ENCODE measurements at places on chromosomes 2 and 18.
A peak's percentile ranks its signal among the peaks of the same experiment; 100 is the strongest.

DNA sequence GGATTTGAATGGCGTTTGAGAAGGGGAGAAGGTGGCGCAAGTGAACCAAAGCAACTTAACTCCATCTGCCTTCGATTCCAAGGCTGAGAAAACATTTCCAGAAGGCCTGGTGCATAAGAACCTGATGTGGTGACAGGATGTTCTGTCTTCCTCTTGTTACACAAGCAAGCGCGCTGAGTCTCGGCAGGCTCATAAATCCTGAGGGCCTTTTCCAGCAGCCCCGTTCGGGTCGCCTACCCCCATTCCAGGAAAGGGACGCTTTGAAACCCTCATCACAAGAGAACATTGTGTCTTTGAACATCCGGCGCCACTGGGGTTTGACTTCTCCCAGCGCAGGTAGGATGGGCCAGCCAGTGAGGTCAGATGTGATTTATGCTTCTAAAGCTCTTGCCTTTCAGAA lies 403.5 kb downstream of the SETBP1 start:
- DNase-seq: peak; percentile 51

GRCh38 chr2:160837416-160837815 lies 322.8 kb upstream of the TANK start:
- no peak for DNase-seq

DNA sequence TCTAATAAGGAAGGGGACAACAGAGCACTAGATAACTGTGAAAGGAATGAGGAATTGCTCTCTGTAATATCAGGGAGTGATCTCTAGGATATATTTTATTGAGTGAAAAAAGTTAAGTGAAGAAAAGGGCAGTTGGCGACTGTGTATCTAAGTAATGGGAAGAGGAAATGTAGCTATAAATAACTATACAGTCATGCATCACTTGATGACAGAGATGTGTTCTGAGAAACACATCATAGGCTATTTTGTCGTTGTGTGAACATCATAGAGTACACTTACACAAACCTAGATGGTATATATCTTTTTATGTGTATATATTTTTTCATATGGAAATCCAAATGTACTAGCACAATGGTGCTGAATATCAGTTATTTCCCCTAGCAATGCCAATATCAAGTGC lies 329.3 kb downstream of the TXNL1 start:
- no peak for DNase-seq

DNA sequence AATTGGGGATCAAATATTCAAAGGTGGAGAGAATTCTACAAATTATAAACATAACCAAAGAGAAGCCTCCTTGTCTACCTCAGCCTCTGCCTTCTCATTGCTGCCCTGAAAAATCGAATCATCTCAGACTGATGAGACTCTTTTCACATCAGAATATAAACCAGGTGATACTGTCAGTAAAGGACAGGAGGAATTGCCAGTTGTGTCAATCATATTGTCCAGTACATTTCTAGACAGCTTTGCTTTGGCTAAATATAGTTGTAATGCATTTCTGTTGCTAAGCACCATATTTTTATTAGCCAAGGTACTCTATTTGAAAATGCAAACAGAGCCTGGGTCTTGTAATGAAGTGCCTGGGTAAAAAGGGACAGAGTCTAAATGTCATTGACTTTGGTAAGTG lies 92.6 kb upstream of the TLK1 start:
- no peak for DNase-seq

GRCh38 chr2:47528874-47529273 lies 125.9 kb downstream of the MSH2 start:
- no peak for DNase-seq

- DNase-seq: peak; percentile 60
Observed at GRCh38 chr2:27754138-27754588, 17.4 kb upstream of the MRPL33 start.

DNA sequence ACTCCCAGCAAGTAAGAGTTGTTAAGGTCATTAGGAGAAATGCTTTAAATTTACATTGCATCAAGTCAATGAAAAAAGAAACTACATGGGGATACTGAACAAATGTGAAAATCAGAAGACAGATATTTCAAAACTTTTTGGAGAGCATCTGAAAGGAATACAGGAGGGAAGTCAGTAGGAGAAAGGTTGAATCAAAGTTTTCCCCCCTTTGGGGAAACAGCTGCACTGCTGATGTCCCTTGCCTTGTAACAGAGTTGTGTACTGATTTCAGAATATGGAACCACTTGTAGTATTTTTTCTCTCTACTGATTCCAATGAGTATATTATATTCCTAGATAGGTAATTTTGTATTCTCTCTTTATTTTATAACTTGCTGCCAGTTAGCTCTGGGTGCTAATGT lies 592.5 kb upstream of the ZEB2 start:
- DNase-seq: no peak

DNA sequence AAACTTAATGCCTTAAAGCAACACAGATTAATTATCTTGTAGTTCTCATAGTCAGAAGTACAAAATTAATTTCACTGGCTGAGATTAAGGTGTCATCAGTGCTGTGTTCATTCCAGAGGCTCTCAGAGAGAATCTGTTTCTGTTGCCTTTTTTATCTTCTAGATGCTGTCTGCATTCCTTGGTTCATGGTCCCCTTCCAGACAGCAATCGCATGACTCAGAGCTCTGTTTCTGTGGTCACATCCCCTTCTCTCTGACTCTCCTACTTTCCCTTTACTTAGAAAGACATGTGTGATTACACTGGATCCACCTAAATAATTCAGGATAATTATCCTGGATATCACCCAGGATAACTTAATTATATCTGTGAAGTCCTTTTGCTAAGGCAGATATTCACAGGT lies 148.6 kb downstream of the MAIP1 start:
- no peak for DNase-seq

GRCh38 chr18:45073556-45073955 lies 392.9 kb downstream of the SETBP1 start:
- no peak for DNase-seq

DNA sequence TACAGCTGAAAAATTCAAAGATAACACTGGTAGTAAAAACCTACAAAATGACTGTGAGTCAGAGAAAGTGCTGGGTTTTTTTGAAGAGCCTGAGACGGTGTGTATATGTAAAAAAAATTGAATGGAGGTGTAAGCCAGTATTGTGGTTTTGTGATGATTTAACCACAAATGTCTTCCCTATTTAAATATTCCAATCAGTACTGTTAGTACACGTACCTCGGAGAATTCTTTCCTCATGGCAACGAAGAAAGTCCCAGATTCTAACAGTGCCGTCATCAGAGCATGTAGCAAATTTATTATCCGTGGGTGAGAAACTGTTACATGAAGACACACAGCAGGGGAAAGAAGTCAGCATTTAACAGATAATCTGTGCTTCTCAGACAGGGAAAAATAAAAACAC lies 48.1 kb downstream of the WDR33 start:
- no peak for DNase-seq

DNA sequence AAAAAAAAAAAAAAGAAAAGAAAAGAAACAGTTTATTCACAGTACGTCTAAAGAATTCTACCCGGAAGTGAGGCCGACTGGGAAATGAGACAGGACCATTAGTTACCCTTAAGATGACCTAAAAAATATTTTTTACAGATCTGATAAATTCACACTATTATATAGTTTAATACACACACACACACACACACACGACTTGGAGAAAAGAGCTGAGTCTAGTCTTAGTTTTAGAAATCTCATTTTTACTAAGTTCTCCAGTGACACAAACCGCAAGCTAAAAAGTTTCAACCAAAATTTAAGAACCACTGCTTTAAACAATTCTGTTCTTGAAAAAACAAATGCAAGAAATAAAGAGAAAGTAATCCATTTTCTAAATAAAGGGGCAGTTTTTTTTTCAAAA lies 27.1 kb downstream of the ST3GAL5 start:
- no peak for DNase-seq

DNA sequence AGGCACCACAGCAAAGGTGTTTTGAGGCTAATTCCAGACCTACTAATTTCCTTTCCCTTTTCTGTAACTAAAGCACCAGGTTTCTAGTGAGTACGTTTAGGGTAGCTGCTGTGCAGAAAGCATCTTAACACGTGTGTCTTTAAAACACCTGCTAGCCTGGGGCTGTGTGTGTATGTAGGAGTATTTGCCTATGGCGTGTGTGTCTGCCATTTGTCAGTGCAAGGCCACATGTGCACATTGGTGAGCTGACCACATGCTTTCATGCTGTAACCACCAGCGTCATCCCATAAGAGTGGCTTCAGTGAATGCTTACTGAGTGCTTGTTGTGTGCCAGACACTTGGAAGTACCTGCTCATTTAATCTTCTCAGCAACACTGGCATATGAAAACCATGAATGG lies 241.6 kb downstream of the SEPTIN10 start:
- no peak for DNase-seq

- no peak for DNase-seq
Observed at GRCh38 chr2:60523963-60524362, 29.5 kb downstream of the BCL11A start.

GRCh38 chr2:131016826-131017741 lies 76.2 kb downstream of the FAM168B start:
- DNase-seq: no peak

- no peak for DNase-seq
Observed at GRCh38 chr2:60299179-60299578, 254.3 kb downstream of the BCL11A start.

DNA sequence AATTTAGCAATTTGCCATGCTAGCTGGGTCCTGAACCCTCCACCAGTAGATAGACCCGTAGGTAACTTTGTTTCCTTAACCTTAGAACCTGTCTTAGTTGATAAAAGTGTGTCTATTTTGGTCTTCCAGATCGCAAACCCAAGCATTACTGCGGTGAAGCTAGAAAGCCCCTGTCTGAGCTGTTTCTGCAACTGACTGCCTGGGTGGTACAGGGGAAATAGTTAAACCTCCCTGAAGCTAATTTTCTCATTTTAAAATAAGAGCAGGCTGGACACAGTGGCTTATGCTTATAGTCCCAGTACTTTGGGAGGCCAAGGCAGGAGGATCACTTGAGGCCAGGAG lies 101.7 kb upstream of the MSH2 start:
- DNase-seq: no peak

DNA sequence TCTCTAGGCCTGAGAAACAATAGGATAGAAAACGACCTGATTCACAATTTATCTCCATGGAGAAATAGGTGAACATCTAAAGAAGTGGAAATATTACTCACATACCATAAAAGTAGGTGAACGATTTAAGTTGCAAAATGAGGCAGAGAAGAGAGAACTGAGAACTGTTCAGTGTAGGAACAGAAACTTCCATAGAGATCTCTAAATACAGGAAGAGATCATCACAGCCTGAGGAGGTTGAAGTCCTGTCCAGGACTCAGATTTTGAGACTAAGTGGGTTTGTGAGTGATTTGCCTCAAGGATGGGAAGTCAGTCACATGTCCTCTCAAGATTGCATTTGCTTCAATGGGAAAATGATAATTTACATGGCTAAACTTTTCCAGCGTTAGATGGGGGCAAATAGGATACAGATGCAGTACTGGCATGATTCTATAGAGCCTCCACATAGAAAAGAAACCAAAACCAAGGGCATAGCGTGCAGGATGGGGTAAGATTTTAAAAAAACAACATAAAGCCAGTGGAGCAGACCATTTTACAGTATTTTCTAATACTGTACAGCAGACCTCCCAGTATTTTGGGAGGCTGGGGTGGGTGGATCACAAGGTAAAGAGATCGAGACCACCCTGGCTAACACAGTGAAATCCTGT lies 68.8 kb downstream of the MEP1B start:
- no peak for DNase-seq

GRCh38 chr2:36059691-36060090 lies 295.9 kb upstream of the CRIM1 start:
- no peak for DNase-seq

- DNase-seq: no peak
Observed at GRCh38 chr2:9410108-9410507, 13.2 kb downstream of the ITGB1BP1 start.

DNA sequence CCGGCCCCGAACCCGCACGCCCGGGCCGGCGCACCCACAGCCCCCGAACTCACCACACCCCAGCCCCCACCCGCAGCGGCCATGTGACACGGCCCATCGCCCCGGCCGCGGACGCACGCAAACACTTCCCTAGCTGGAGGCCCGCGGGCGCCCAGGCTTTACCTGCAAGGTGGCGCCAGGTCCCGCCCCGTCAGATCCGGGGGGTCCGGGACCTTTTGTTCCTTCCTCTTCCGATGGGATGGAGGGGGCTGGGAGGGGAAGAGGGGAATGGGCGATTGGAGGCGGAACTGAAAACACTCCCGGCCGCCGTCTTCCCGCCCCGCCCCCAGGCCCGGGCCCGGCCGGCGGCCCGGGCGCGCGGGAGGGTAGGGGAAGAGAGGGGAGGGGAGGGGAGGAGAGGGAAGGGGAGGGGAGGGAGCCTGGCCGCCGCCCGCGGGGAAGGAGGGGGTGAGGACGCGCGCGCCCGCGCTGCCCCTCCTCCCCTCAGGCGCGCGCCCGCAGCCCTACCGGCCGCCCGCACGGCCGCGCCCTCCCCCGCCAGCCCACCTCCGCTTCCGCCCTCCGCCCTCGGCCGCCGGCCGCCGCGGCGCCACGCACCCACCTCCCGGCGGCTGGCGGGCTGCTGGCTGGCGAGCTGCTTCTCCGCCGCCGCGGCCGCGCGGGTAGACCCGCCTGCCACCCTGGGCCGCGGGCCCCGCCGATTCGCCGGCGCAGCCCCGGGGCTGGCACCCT lies at the start of gene SMAD2:
TSS of gene SMAD2 (minus strand) at position 461 of the 732 bp plus-strand sequence. CDS start 33,903 bp downstream, outside the sequence.
- DNase-seq: peak; percentile 74

- DNase-seq: no peak
Observed at GRCh38 chr2:178265851-178266250, 71.5 kb downstream of the OSBPL6 start.
